ENCODE measurements at places on chromosomes 11 and 22. TPM values are rescaled to one million over a fixed set of nuclear protein-coding genes. Genes with fewer than 3 reads are reported as not detected.

DNA sequence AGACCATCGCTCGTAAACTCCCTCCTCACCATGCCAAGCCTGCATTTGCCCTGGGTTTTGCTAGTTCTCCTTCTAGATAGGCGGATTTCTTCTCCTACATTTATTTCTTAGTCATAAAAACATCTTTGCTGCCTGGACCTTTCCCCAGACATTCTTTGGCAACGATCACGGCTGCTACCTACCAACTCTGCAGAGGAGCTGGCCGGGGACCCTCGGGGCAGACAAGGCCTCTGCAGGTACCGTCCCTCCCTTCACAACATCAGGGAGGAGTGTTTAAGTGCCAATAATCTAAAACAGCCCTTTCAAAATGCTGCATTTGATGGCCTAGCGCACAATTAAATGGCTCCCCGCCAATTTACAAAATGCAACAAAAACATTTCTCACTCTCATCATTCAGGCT lies 34.4 kb downstream of the BRD1 start:
- H3K27me3 ChIP-seq: no peaks in the 10 kb centered on the region
- peak overlapping the region; percentile 60 for H3K27ac ChIP-seq
- H3K4me1 ChIP-seq: peaks cover 62% of the 10 kb centered on the region
- DNase-seq: no peak

Gene CYP2D6
- 0.42 TPM for total RNA-seq

DNA sequence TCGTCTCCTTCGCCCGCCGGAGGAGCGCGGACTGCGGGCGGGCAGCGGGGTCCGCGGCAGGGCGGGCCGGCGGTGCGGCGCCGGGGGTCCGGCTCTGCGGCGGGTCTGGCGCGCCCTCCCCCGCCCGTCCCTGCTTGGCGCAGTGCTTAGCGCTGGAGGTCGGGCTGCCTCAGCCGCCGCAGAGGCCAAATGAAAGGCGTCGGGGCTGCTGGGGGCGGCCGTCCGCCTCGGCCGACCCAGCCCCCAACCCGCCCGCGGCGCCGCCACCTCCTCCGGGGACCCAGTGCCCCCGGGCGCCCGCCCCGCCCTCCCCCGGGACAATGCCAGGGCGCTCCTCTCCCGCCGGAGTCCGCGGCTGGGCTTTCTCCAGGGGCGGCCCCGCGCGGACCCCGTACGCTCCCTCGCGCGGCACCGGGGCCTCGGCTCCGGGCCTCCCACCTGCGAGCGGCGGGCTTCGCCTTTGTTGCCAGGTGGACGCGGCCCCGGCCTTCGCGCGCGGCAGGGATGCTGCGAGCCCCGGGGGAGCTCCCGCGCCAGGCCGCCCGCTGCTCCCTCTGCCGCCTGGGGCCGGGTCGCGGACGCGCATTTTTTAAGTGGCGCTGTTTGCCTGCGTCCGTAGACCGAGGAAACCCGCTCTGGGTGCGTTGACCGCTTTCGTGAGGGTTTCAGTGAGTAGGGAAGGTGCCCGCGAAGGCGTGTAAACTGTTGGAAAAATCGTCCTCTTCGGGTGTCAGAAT lies 583 bp downstream of the APLP2 start:
- H3K4me1 ChIP-seq: peaks cover 40% of the 10 kb centered on the region
- H3K4me3 ChIP-seq: peak overlapping the region; percentile 93

GRCh38 chr11:60774726-60775125 lies 10.4 kb upstream of the MS4A10 start:
- H3K27ac ChIP-seq: no peak overlapping the region
- no peaks in the 10 kb centered on the region for H3K36me3 ChIP-seq
- no peak overlapping the region for H3K4me3 ChIP-seq
- DNase-seq: no peak
- H3K27me3 ChIP-seq: no peaks in the 10 kb centered on the region

GRCh38 chr11:104803776-104804175 lies 94.5 kb downstream of the CASP12 start:
- H3K27me3 ChIP-seq: no peaks in the 10 kb centered on the region
- H3K4me3 ChIP-seq: no peak overlapping the region
- H3K27ac ChIP-seq: no peak overlapping the region
- no peaks in the 10 kb centered on the region for H3K4me1 ChIP-seq
- no peaks in the 10 kb centered on the region for H3K36me3 ChIP-seq

Gene OR51B2
- not detected for total RNA-seq

DNA sequence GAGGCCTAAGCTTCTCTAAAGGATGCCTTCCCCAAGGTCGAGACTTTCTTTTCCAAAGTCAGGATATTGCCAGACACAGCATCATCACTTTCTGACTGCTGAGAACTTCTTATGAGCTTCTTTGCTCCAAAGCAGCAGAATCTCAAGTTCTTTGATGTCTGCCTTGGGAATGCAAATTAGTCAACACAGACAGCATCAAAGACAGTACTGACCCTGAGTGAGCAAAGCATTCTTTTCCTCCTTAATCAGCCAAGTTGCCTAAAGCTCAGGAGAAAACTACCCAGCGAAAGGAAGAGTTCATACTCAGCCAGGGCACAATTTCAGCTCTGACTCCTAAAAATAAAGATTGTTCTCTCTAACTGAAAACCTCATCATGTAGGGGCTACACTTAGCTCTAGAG lies 98.0 kb downstream of the SLC36A4 start:
- no peaks in the 10 kb centered on the region for H3K36me3 ChIP-seq
- no peak overlapping the region for H3K4me3 ChIP-seq
- H3K4me1 ChIP-seq: no peaks in the 10 kb centered on the region
- H3K27me3 ChIP-seq: no peaks in the 10 kb centered on the region
- DNase-seq: no peak

- no peak for DNase-seq
- H3K4me1 ChIP-seq: peaks cover 28% of the 10 kb centered on the region
- no peak overlapping the region for H3K27ac ChIP-seq
- H3K27me3 ChIP-seq: no peaks in the 10 kb centered on the region
- no peak overlapping the region for H3K4me3 ChIP-seq
- no peaks in the 10 kb centered on the region for H3K36me3 ChIP-seq
Measured at GRCh38 chr11:44574610-44575287, 9.3 kb downstream of the CD82 start.

Gene OR5F1
- total RNA-seq: not detected

Gene PDE3B
- total RNA-seq: 23.2 TPM

GRCh38 chr22:27638329-27639233 lies 163.0 kb downstream of the MN1 start:
- H3K4me3 ChIP-seq: no peak overlapping the region
- H3K27me3 ChIP-seq: no peaks in the 10 kb centered on the region
- H3K27ac ChIP-seq: no peak overlapping the region
- DNase-seq: no peak
- H3K36me3 ChIP-seq: no peaks in the 10 kb centered on the region

GRCh38 chr11:92224407-92225124 lies at the start of gene FAT3:
Gene FAT3 (plus strand): TSS chr11:92224818. CDS start chr11:92352113, 127,295 bp downstream.
- H3K27ac ChIP-seq: peak within 1 kb of the TSS; percentile 69
- peak within 1 kb of the TSS; percentile 61 for H3K4me3 ChIP-seq
- no peak for DNase-seq
- H3K36me3 ChIP-seq: no peaks in the 10 kb centered on the region
- H3K27me3 ChIP-seq: peaks cover 84% of the 10 kb centered on the region

Gene HTR3B
- total RNA-seq: not detected

DNA sequence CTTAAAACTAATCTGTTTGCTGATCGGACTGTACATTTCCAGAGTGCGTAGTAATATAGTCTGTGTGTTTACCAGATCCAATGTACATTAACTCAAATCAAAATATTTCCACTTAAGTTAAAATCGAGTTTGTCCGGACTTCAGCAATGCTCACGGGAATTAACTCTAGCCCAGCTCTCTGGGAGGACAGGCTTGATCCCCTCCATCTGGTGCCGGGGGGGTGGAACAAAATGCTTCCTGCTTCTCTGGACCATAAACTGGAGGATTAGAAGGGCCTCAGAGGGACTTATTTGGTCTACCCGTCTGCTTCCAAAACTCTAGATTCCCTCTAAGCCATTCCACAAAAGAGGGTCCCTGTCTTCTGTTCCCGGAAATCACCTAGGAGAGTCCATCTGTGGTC lies 511.2 kb downstream of the BUD13 start:
- DNase-seq: no peak
- H3K4me1 ChIP-seq: no peaks in the 10 kb centered on the region
- no peak overlapping the region for H3K4me3 ChIP-seq
- no peak overlapping the region for H3K27ac ChIP-seq

DNA sequence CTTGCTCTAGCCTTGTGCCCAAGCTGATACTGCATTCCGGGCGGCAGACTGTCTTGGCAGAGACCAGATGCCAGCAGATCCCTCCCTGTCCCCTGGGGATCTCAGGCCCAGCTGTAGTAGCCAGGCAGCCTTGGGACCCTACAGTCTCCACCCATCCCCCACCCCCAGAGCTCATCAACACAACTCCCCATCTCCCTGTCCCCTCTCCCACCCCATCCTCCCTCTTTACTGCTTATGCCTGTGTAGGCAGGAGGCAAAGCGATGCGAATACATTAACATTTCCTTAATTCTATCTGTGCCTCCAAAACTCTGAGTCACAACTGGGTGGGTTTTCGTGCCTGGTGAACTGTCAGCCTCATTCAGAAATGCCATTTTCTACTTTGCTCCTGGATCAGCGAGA lies 547.6 kb downstream of the BUD13 start:
- no peaks in the 10 kb centered on the region for H3K36me3 ChIP-seq
- H3K27me3 ChIP-seq: no peaks in the 10 kb centered on the region
- H3K4me3 ChIP-seq: no peak overlapping the region
- H3K27ac ChIP-seq: no peak overlapping the region
- DNase-seq: no peak
- H3K4me1 ChIP-seq: no peaks in the 10 kb centered on the region

Gene RBMXL2
- not detected for total RNA-seq

DNA sequence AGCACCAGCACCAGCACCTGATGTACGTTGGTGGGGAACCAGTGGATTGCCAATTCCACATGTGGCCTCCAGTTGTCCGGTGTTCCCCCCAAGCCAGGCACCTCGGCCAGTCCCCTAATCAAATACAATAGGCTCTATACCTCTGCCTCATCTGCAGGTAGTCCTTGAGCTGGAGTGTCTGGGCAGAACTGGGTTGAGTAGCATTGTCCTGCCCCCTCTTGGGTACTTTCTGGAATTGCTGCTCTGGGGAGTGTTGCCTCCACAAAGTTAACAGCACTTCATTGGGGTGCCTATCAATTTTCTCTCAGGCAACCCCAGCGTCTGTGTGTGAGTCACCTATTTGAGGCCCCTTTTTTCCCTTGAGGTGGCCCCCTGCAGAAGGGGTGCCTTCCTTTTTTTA lies 413.0 kb upstream of the LARGE1 start:
- H3K4me1 ChIP-seq: no peaks in the 10 kb centered on the region
- H3K4me3 ChIP-seq: no peak overlapping the region
- DNase-seq: no peak
- H3K36me3 ChIP-seq: no peaks in the 10 kb centered on the region
- no peaks in the 10 kb centered on the region for H3K27me3 ChIP-seq
- H3K27ac ChIP-seq: no peak overlapping the region

Gene ALG8
- total RNA-seq: 13.1 TPM

GRCh38 chr11:14582793-14583192 lies 60.8 kb upstream of the PDE3B start:
- H3K27me3 ChIP-seq: no peaks in the 10 kb centered on the region
- no peak overlapping the region for H3K4me3 ChIP-seq
- peaks cover 18% of the 10 kb centered on the region for H3K4me1 ChIP-seq

Gene DTX4
- 8.8 TPM for total RNA-seq

Gene OR51A2
- total RNA-seq: not detected

GRCh38 chr22:19106886-19107729 lies 15.1 kb downstream of the DGCR2 start:
- peaks cover 83% of the 10 kb centered on the region for H3K4me1 ChIP-seq
- H3K4me3 ChIP-seq: no peak overlapping the region
- no peak for DNase-seq
- H3K27me3 ChIP-seq: no peaks in the 10 kb centered on the region

GRCh38 chr22:36586271-36586670 lies 57.3 kb upstream of the EIF3D start:
- DNase-seq: no peak
- H3K27me3 ChIP-seq: no peaks in the 10 kb centered on the region
- H3K27ac ChIP-seq: no peak overlapping the region
- no peaks in the 10 kb centered on the region for H3K4me1 ChIP-seq
- no peak overlapping the region for H3K4me3 ChIP-seq
- no peaks in the 10 kb centered on the region for H3K36me3 ChIP-seq

Gene MUC2
- total RNA-seq: not detected

DNA sequence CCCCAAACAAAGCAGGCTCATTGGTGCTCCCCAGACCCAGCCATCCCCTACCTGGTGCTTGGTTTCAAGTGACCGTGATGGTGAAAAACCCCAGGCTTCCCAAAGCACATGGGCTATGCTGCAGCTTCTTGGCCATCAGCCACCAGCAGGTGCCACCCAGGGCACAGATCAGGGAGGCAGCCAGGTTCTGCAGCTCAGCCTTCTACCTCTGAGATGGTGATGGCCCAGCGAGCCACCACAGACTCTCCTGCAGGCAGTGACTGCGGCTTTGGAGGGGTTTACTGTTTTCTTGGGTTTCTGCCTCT lies 70.0 kb upstream of the ALX4 start:
- DNase-seq: no peak
- H3K27ac ChIP-seq: no peak overlapping the region
- H3K36me3 ChIP-seq: no peaks in the 10 kb centered on the region
- no peaks in the 10 kb centered on the region for H3K4me1 ChIP-seq
- no peak overlapping the region for H3K4me3 ChIP-seq

Gene BRD1
- 36.5 TPM for total RNA-seq

GRCh38 chr11:1563697-1564534 lies 8.2 kb downstream of the DUSP8 start:
- peaks cover 82% of the 10 kb centered on the region for H3K4me1 ChIP-seq
- DNase-seq: no peak
- H3K27ac ChIP-seq: peak overlapping the region; percentile 82
- peaks cover 41% of the 10 kb centered on the region for H3K36me3 ChIP-seq
- no peak overlapping the region for H3K4me3 ChIP-seq

- no peaks in the 10 kb centered on the region for H3K4me1 ChIP-seq
- H3K4me3 ChIP-seq: no peak overlapping the region
- H3K27ac ChIP-seq: no peak overlapping the region
- no peaks in the 10 kb centered on the region for H3K36me3 ChIP-seq
- H3K27me3 ChIP-seq: no peaks in the 10 kb centered on the region
- no peak for DNase-seq
Measured at GRCh38 chr11:122727101-122727929, 71.8 kb downstream of the UBASH3B start.

DNA sequence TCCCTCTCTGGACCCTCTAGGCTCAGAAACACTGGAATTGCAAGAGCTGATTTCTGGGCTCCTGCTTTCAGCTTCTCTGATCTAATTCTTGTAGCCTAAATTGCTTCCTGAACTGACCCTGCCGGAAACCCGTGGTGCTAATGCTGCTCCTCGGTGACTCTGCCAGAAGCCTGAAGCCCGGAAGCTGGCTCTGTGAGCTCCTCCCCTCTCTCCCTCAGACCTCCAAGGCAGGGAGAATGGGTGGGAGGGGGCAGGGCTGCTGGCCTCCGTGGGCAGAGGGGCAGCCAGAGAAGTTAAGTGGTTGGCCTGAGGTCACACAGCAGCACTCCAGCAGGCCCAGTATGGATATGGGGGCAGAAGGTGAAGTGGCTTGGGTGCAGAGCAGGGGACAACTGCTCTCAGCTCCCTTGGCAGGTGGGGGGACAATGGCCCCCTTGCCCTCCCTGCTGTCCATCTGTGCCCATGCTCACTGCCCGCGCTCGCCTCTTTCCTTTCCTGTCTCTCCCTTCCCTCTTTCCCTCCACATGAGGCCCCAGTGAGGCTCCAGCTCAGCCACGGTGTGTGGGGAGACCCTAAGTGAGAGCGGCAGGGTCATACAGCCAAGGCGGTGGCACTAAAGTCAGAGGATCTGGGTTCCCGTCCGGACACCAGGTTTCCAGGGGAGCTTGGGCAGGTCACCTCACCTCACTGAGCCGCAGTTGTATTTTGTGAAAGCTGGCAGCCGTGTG lies 16.2 kb downstream of the CAPN5 start:
- H3K27ac ChIP-seq: peak overlapping the region; percentile 71
- no peaks in the 10 kb centered on the region for H3K27me3 ChIP-seq
- no peak for DNase-seq
- H3K4me3 ChIP-seq: no peak overlapping the region
- no peaks in the 10 kb centered on the region for H3K36me3 ChIP-seq
- H3K4me1 ChIP-seq: peaks cover 30% of the 10 kb centered on the region
